Activated CD4-positive, alpha-beta memory T cell treated with anti-CD3 and anti-CD28 coated beads, Interleukin-2, amount 10 ng/mL, durations not matched to agents 7 days and 5 days (primary cell): ENCODE measurements at places on chromosomes 7 and 10. TPM values are rescaled to one million over a fixed set of nuclear protein-coding genes. Genes with fewer than 3 reads are reported as not detected.

DNA sequence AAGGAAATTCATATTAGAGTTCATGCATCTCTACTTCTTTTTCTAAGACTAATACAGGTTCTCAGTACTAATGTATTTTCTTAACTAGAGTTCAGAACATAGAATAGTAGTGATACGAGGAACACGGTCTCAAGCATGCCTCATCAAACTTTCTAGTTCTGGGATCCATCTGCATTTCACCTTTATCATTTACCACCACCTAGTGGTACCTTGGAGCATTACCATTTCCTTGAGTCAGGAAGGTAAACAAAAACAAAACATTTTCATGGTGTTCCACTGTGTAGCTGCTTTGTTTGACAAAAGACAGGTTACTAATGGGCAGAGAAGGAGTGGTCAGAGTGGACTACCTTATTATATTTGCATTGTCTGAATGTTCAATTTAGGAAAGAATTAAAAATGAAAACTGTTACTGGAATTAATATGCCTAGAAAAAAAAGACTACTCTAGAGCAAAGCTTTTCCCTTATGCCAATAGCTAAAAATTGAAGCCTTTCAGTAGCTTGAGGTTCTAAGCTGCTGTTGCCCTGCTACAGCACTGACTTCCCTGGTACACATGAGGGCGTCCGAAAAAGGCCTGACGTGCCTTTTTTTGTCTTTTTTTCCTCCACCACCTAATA is 44.5 kb downstream of the STARD3NL start:
- H3K27ac ChIP-seq = peak overlapping the region; percentile 36
- no peak for DNase-seq
- no peak overlapping the region for H3K4me3 ChIP-seq
- H3K36me3 ChIP-seq = peaks cover 46% of the 10 kb centered on the region
- peaks cover 45% of the 10 kb centered on the region for H3K4me1 ChIP-seq

CLDN4 gene
- total RNA-seq = not detected

DNA sequence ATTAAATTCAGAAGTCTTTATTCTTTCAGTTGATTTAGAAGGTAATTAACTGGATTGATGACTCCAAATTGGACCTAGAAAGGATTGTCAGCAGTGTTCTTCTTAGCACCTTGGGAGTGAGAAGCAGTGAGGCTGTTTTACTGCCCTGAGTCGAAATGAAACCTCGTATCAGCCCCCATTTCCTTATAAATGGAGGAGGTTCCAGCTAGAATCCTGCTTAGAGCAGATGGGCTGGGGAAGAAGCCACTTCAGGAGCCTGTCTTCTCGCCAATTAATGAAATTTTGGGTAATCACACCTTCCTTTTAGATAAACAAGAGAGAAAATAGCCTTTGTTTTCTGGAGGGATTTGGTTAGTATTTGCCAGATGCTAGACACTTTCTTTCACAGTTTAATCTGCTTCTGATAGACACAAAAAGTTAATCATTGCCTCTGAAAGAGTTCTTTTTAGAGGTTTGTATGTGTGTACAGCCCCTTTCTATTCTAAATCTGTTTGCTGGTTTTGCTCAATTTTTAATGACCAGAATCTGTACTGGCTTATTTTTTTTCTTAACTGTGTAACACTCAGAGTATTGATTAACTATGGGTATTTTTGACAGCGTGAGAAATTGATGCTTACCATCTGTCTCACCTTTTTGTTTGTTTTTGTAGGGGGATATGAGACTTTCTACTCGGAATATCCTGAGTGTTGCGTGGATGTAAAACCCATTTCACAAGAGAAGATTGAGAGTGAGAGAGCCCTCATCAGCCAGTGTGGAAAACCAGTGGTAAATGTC is 4.6 kb downstream of the DUSP5 start:
- no peaks in the 10 kb centered on the region for H3K27me3 ChIP-seq
- H3K4me1 ChIP-seq = peaks cover 72% of the 10 kb centered on the region
- no peak for DNase-seq
- peak overlapping the region; percentile 96 for H3K27ac ChIP-seq
- peak overlapping the region; percentile 99 for H3K4me3 ChIP-seq
- H3K36me3 ChIP-seq = peaks cover 87% of the 10 kb centered on the region

SPDYE18 gene
- 1.0 TPM for total RNA-seq

DNA sequence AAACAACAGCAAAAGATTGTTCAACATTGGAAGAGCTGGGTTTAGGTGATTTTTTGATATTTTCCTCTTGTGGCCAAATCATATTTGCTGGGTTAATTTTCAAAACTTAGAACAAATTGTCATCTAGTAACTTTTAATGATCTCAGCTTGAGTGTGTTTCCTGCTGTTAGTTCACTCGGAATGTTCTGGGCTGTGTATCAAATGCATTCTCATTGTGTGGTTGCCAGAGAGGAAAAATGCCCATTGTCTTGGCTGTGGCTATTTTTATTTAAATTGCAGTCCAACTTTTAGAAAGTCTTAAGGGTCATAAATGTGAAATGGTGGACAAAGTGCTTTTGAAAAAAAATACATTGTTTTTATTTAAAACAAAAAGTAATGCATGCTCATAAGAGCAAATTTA is 542.0 kb downstream of the TNS3 start:
- no peak overlapping the region for H3K4me3 ChIP-seq
- H3K36me3 ChIP-seq = no peaks in the 10 kb centered on the region
- no peaks in the 10 kb centered on the region for H3K4me1 ChIP-seq
- no peaks in the 10 kb centered on the region for H3K27me3 ChIP-seq

LEP gene
- not detected for total RNA-seq

DNA sequence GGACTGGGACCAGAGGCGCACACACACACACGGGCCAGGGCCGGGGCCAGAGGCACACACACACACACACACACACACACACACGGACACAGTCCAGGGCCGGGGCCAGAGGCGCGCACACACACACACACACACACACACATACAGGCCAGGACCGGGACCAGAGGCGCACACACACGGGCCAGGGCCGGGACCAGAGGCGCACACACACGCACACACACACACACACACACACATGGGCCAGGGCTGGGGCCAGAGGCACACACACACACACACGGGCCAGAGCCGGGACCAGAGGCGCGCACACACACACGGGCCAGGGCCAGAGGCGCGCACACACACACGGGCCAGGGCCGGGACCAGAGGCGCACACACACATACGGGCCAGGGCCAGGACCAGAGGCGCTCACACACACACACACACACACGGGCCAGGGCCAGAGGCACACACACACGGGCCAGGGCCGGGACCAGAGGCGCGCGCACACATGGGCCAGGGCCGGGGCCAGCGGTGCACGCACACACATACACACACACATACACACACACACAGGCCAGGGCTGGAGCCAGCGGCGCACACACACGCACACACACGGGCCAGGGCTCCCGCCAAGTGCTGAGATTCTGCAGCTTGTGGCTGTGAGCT is 268.8 kb downstream of the ELFN1 start:
- H3K27ac ChIP-seq = peak overlapping the region; percentile 100
- peaks cover 57% of the 10 kb centered on the region for H3K4me1 ChIP-seq
- H3K4me3 ChIP-seq = peak overlapping the region; percentile 94
- peak; percentile 41 for DNase-seq
- H3K27me3 ChIP-seq = no peaks in the 10 kb centered on the region

- no peaks in the 10 kb centered on the region for H3K36me3 ChIP-seq
- no peak for DNase-seq
- H3K27me3 ChIP-seq = no peaks in the 10 kb centered on the region
Measured at GRCh38 chr10:13913897-13914296, 327.1 kb downstream of the PRPF18 start.

DNA sequence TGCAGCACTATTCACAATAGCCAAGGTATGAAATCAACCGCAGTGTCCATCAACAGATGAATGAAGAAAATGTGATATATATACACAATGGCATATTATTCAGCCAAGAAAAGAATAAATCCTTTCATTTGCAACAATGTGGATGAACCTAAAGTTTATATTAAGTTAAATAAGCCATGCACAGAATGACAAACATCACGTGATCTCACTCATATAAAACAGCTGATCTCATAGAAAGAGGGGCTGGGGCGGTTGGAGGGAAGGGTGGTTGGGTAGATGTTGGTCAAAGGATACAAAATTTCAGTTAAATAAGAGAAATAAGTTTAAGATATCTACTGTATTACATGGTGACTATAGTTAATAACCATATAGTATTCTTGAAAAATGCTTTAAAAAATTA is 502.1 kb downstream of the KCNMA1 start:
- H3K4me3 ChIP-seq = no peak overlapping the region
- H3K36me3 ChIP-seq = no peaks in the 10 kb centered on the region
- no peaks in the 10 kb centered on the region for H3K4me1 ChIP-seq
- no peak for DNase-seq

GRCh38 chr7:149202831-149203231 is 7.5 kb downstream of the ZNF282 start:
- peak overlapping the region; percentile 52 for H3K4me3 ChIP-seq
- peaks cover 87% of the 10 kb centered on the region for H3K4me1 ChIP-seq
- no peaks in the 10 kb centered on the region for H3K27me3 ChIP-seq
- DNase-seq = peak; percentile 81
- H3K36me3 ChIP-seq = peaks cover 86% of the 10 kb centered on the region
- H3K27ac ChIP-seq = peak overlapping the region; percentile 98

GRCh38 chr7:23026164-23026563 is 12.2 kb upstream of the HYCC1 start:
- no peak overlapping the region for H3K27ac ChIP-seq
- H3K4me3 ChIP-seq = no peak overlapping the region
- peaks cover 18% of the 10 kb centered on the region for H3K36me3 ChIP-seq
- H3K27me3 ChIP-seq = peaks cover 40% of the 10 kb centered on the region
- DNase-seq = no peak
- peaks cover 19% of the 10 kb centered on the region for H3K4me1 ChIP-seq

DNA sequence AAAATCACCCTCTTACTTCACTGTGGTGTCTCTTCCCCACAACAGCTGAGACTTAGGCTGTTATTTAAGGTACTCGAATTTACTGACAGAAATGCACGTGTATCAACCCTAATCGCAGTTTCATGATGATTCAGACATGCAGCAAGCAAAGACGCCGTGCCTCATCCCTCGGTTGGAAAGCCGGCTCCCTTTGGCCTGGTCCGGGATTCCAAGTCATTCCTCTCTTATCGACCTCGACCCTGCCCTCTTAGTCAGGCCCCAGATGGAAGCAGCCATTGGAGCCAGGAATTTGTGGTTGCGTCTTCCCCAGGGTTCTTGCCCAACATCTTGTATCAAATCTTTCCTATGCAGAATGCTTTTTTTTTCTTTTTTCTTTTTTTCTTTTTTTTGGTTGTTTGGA is 229.5 kb downstream of the GATA3 start:
- no peaks in the 10 kb centered on the region for H3K27me3 ChIP-seq
- H3K4me3 ChIP-seq = no peak overlapping the region
- peaks cover 9% of the 10 kb centered on the region for H3K4me1 ChIP-seq
- H3K27ac ChIP-seq = no peak overlapping the region
- no peak for DNase-seq

CHN2 gene
- total RNA-seq = 6.8 TPM

GRCh38 chr7:70072220-70072619 is 473.9 kb downstream of the AUTS2 start:
- H3K36me3 ChIP-seq = no peaks in the 10 kb centered on the region
- no peaks in the 10 kb centered on the region for H3K4me1 ChIP-seq
- DNase-seq = no peak
- no peak overlapping the region for H3K4me3 ChIP-seq

CPVL gene
- total RNA-seq = 2.1 TPM

DNA sequence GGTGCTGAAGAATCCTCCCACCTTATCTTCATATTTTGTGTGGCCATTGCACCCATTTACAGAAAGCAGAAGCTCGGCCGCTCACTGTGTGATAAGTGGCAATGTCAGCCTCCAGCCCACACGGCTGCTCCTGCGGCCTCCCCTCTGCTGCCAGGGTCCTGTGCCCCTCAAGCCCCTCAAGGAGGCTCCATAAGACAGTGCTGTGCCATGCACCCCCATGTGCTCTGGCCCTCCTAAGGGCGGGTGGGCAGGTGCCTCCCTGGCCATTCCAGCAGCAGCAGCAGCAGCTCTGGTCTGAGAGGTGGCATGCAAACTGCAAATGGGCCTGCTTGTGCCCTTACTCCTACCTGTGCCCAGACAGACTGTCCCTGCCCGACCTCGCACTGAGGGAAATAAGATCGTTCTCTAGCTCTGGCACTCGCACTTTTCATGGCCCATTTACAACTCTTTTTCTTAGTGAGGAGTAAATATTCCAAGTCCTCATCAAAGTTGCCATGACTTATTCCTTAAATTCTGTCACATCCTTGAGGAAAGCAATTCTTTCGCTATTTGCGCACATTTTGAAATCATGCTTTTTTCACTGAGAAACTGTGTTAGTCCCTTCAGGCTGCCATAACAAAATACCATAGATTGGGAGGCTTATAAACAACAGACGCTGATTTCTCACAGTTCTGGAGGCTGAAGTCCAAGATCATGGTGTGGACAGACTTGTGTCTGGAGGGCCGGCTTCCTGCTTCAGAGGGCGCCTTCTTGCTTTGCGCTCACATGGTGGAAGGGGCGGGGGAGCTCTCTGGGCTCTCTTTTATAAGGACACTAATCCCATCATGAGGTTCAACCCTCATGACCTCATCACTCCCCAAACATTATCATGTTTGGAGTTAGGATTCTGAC is 187.8 kb downstream of the COBL start:
- H3K27me3 ChIP-seq = peaks cover 2% of the 10 kb centered on the region
- DNase-seq = no peak
- peaks cover 3% of the 10 kb centered on the region for H3K4me1 ChIP-seq
- no peak overlapping the region for H3K4me3 ChIP-seq
- H3K36me3 ChIP-seq = no peaks in the 10 kb centered on the region
- no peak overlapping the region for H3K27ac ChIP-seq

- no peaks in the 10 kb centered on the region for H3K4me1 ChIP-seq
- H3K27ac ChIP-seq = no peak overlapping the region
- no peak for DNase-seq
- no peaks in the 10 kb centered on the region for H3K27me3 ChIP-seq
Measured at GRCh38 chr10:20109613-20110012, 293.4 kb downstream of the PLXDC2 start.

GRCh38 chr7:37961251-37961650 is 40.8 kb downstream of the EPDR1 start:
- DNase-seq = no peak
- H3K27me3 ChIP-seq = peaks cover 4% of the 10 kb centered on the region
- no peaks in the 10 kb centered on the region for H3K4me1 ChIP-seq
- H3K36me3 ChIP-seq = no peaks in the 10 kb centered on the region
- no peak overlapping the region for H3K4me3 ChIP-seq

GRCh38 chr7:47664650-47665195 is 82.8 kb upstream of the TNS3 start:
- H3K36me3 ChIP-seq = no peaks in the 10 kb centered on the region
- H3K27me3 ChIP-seq = no peaks in the 10 kb centered on the region
- H3K27ac ChIP-seq = no peak overlapping the region
- no peaks in the 10 kb centered on the region for H3K4me1 ChIP-seq

TBXAS1 gene
- 27.4 TPM for total RNA-seq

DNA sequence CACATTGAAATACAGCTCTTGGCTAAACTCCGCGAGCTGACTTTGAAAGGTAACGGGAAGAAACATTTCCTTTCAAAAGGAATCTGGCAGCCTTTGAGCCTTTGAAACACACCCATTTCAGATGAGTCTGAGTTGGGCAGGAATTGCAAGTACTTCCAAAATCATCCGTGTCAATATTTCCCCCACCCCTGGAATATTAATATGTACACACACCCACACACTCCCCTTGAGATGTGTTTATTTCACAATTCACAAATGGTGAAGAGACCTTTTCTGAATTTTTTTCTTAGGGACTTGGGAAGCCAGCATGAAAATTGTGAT is 438.7 kb upstream of the NRP1 start:
- H3K27me3 ChIP-seq = no peaks in the 10 kb centered on the region
- H3K4me1 ChIP-seq = no peaks in the 10 kb centered on the region
- H3K27ac ChIP-seq = no peak overlapping the region
- no peaks in the 10 kb centered on the region for H3K36me3 ChIP-seq
- DNase-seq = no peak
- no peak overlapping the region for H3K4me3 ChIP-seq

MRC1 gene
- not detected for total RNA-seq

- H3K4me3 ChIP-seq = no peak overlapping the region
- H3K27ac ChIP-seq = no peak overlapping the region
- H3K4me1 ChIP-seq = peaks cover 23% of the 10 kb centered on the region
Measured at GRCh38 chr10:110442746-110443145, 55.0 kb upstream of the DUSP5 start.
